ENCODE measurements at places on chromosomes 13 and 19. TPM values are rescaled to one million over a fixed set of nuclear protein-coding genes. Genes with fewer than 3 reads are reported as not detected.

SIGLEC5 gene
- polyA plus RNA-seq = 0.12 TPM

LPAR2 gene
- 37.2 TPM for polyA plus RNA-seq

GRCh38 chr13:88978607-88979006 lies 1307.4 kb downstream of the SLITRK5 start:
- DNase-seq = no peak

DMAC2 gene
- polyA plus RNA-seq = 32.7 TPM

PHLDB3 gene
- polyA plus RNA-seq = 10.2 TPM

CLC gene
- polyA plus RNA-seq = 0.33 TPM

SLC10A2 gene
- polyA plus RNA-seq = not detected

FUT3 gene
- polyA plus RNA-seq = not detected

PLIN4 gene
- polyA plus RNA-seq = 0.04 TPM

S1PR4 gene
- 43.5 TPM for polyA plus RNA-seq

ZNF576 gene
- polyA plus RNA-seq = 7.9 TPM

- DNase-seq = no peak
Observed at GRCh38 chr13:44140146-44140545, 233.5 kb upstream of the SERP2 start.

- no peak for DNase-seq
Observed at GRCh38 chr19:18653853-18654252, 17.0 kb downstream of the KLHL26 start.

- DNase-seq = no peak
Observed at GRCh38 chr13:23050126-23050525, 130.7 kb upstream of the SGCG start.

DNA sequence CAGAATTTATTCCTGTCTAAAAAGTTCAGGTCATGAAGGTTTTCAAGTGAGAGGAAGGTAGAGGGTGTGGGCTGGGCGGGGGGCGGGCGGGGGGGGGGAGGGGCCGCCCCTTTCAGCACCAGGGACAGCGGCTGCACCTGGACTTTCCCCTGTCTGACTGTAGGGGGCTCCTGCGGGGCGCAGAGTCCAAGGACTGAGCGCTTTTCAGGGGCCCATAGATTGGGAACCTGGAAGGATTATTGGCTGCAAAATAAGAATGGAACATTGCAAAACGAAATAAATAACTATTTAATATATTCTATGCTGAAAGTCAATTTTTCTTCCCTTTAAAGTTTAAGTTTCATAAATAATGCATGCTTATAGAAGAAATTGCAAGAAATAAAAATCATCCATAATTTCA lies 8.9 kb upstream of the CYP4F3 start:
- DNase-seq = peak; percentile 19

DNA sequence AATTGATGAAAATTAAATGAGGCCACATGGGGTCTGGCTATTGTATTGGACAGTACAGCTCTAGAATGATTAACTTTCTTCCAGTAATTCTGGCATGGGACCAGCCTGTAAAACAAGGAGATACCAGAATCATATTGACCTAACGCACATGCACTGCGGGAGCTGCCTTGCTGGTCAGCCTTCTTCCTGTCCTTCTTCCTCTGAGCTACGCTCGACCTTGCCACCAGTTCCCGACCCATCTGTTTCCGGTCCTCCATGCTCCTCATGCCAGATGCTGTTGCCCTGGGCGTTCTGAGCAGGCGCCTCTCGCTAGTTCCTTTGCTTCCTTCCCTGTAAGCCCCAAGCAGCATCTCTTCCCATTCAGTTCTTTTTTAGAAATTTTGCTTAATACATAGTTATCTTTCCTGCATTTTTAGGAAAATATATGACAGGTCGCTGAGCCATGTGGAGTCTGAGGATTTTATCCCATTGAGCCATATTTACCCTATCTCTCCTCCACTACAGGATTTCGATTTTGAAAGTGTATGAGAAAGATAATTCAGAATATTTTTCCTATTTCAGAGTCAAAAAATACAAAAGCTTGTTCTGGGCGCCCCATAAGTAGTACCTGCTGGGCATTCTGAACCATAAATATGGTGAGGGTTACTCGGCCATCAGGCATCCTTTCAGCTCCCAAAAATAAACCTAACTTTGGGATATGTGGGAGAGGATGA lies 38.6 kb downstream of the TNFRSF19 start:
- peak; percentile 21 for DNase-seq

TNNT1 gene
- not detected for polyA plus RNA-seq

DNA sequence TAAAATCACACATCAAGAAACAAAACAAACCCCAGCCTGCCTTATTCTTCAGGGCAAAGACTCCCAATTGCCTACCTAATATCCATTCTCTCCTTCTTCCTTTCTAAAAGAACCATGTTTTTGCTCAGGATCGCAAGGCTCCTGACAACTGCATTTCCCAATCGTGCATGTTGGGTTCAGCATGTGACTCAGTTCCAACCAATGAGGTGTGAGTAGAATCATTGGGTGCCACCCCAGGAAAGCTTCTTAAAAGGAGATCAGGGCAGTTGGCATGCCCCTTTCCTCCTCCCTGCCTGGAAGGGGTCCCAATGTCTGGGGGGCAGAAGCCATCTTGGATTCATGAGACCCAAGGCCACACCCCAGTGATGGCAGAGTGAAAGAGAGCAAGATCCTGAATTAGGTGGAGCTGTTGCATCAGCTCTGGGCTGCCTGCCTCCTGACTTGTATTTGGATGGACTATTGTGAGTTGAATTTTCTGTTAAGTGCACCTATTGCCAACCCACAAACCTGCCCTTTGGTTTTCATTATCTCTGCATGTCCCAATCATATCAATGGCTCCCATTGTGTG lies 26.0 kb upstream of the UBAC2 start:
- DNase-seq = no peak

RYR1 gene
- 0.43 TPM for polyA plus RNA-seq

GRCh38 chr19:1020868-1021425 lies at the start of gene TMEM259:
TMEM259 (minus strand) TSS chr19:1021123; CDS start chr19:1020996, 127 bp downstream.
- DNase-seq = peak; percentile 99

GRCh38 chr13:59274958-59275727 lies 888.6 kb downstream of the DIAPH3 start:
- DNase-seq = no peak

DNA sequence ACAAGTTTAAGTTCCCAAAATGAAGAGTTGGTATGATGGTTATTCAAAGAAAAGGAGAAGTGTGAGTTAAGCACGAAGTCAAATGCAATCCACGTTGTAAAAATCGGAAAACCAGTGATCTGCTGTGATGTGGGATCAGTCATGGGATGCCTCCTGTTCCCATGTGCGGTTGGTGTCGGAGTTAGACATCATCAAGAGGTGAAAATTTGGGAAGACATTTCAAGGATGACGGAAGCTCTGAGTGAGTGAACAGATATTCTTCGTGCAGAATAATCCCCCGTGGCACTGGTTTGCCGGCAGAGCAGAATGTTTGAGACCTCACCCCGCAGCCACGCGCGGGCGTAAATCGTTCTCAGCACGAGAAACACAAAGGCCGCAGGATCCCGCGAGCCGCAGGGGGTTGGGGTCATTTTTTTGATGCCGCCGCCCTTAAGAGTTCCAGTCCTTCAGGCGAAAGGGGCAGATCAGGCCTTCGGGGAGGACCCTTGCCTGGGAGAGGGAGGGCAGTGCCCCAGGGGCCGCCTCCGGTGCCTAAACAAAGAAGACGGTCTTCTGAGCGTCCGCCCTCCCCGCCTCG lies 13.7 kb upstream of the SOX1 start:
- DNase-seq = no peak

DNA sequence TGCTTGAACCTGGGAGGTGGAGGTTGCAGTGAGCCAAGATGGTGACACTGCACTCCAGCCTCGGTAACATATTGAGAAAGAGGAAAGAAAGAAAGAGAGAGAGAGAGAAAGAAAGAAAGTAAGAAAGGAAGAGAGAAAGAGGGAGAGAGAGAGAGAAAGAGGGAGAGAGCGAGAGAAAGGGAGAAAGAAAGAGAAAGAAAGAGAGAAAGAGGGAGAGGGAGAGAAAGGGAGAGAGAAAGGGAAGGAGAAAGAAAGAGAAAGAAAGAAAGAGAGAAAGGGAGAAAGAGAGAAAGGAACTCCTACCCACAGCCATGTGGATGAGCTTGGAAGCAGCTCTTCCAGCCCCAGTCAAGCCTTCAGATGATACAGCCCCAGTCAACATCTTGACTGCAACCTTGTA lies 46.7 kb downstream of the ZNRF4 start:
- no peak for DNase-seq

DNA sequence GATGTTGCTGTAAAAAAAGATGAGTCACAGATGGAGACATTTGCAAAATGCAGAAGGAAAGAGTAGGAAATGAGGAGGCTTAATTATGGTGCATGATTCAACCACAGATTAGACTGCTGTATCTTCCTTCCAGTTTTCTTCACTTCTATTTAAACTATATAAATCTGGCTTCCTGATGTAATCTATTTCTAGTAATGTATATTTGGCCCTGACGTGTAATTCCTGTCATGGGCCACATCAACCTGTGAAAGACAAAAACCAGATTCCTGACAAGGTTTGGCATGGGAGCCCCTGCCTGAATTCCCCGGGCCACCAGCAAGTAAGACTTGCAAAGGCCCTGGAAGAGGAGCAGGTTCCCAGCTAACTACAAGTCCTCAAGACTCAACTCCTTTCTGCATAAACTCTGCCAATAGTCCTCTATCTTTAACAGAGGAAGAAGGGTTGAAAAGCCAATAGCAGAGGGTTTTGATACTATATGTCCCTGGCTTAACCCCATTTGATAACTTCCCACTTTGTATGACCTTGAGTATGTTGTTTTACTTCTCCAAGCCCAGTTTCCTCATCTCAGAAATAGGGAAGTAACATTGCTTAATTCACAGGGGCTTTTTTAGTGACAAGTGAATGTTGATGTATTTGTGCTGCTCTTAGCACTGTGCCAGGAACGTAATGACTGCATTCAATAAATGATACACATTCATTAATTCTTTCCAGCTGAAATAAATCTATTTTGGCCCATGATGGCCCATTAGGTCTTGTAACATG lies 172.7 kb downstream of the SPRY2 start:
- peak; percentile 7 for DNase-seq

DNA sequence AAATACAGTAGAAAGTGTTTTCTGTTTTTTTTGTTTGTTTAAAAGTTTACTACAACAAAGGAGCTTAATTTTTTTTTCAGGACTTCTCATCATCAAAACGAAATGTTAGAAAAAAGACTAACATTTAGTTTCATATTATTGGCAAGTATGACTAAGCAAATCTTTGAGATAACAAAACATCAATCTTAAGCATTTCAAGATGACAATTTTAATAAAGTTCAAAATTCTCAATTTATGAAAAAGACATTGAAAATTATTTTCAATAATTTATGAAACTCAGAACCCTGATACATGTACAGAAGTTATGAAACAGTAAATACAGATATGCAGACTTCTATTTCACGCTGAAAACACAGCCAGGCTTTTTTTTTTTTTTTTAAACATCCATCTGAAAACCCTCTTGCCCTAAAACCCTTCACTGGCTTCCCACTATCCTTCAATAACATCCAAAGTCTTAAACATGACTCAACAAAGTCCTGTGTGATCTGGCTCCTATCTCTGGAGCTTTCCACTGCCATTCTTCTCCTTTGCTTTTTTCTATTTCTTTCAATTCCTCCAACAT lies 3.9 kb downstream of the RBM26 start:
- no peak for DNase-seq

DNA sequence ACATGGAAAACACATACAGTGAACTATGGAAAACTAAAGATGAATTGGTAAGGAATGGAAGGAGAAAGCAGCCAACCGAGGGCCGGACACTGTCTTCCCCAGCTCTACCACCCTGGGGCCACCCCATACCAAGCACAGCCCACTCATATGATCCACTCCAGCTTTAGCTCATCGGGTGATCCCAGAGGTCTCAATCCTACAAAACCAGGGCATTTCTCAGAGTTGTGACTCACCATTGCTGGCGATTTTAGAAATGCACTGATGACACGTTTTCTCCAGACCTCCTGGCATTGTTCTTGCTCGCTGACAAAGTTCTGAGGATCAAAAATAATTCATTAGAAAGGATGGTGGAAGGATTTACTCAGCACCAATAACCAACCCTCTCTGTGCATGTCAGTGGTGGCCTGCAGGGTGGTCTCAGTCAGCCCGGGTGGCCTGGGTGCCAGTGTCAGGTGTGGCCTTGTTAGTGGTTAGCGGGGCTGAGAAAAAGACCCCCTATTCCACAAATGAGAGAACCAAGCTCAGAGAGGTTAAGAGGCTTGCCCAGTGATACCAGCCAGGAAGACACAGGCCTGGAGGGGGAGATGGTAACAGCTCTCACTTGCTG lies 6.6 kb downstream of the TMEM272 start:
- no peak for DNase-seq

GRCh38 chr19:41411968-41412265 lies 14.3 kb downstream of the BCKDHA start:
- no peak for DNase-seq

DNA sequence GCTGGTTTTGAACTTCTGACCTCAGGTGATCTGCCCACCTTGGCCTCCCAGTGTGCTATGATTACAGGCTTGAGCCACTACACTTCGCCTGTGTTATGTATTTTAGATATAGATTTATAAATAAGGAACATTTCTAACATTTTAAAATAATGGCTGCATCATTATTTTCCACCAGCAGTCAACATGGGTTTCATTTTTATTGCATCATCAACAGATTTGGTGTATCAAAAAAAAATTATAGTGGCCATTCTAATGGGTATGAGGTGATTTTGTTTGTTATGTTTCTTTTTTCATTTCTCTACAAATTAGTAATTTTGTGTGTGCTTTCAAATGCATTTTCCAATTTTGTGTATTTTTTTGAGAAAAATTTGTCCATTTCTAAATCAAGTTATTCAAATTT lies 16.2 kb upstream of the ZNF93 start:
- DNase-seq = no peak

CGB8 gene
- not detected for polyA plus RNA-seq

- DNase-seq = no peak
Observed at GRCh38 chr13:47826471-47826870, 174.6 kb downstream of the SUCLA2 start.

DNA sequence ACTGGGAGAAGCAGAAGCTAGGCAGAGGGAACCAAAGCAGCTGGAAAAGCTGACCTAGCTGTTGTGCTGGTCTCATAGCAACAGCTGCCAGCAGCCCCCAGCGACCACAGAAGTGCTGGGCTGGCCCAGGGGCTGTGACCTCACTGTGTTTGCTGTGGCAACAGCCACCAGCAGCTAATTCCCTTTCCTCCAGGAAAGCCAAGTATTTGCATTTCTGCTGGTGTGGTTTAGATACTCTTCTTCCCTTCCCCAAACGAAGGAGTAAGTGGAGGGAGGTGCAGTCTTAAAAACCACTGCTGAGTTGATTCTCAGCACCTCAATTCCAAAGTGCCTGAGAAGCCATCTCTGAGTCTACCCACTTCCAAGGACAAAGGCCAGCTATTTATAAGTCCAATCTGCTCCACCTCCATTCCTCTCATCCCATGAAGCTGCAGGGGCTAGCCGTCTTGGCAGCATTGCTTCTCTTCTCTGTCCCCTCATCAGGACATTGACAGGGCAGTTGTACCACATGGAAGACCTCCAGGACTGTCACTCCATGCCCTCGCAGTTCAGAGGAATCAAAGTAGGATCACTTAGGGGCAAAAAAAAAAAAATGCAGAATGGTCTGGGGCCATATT lies 11.5 kb upstream of the CCDC97 start:
- peak; percentile 85 for DNase-seq

DNA sequence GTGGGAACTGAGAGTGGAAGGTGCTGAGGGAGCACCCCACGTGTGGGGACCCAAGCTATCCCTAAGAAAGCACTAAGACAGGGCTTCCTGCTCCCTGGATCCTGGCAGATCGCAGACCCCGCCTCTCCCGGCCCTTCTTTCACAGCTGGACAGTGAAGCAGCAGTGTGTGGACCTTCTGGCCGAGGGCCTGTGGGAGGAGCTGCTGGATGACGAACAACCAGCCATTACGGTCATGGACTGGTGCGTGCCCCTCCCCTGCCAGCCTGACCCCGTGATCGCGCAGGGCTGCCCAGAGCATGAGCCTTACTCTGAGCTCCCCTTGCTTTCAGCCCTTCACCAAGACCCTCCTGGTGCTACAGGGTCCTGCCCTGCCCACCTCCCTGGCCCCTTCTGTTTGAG lies 2.3 kb downstream of the NCCRP1 start:
- no peak for DNase-seq

ZNF761 gene
- 12.1 TPM for polyA plus RNA-seq
